ENCODE measurements at places on chromosomes 4 and X. TPM values are rescaled to one million over a fixed set of nuclear protein-coding genes. Genes with fewer than 3 reads are reported as not detected.

The GAGE2A gene
- total RNA-seq, result not detected

The TMEM165 gene
- total RNA-seq, result 35.1 TPM

The CT45A10 gene
- not detected for total RNA-seq

- DNase-seq, result no peak
Measured at GRCh38 chr4:140904904-140905303, 148.7 kb upstream of the TBC1D9 start.

The STBD1 gene
- 23.0 TPM for total RNA-seq

The CNGA2 gene
- not detected for total RNA-seq

The IGFBP7 gene
- 543 TPM for total RNA-seq

DNA sequence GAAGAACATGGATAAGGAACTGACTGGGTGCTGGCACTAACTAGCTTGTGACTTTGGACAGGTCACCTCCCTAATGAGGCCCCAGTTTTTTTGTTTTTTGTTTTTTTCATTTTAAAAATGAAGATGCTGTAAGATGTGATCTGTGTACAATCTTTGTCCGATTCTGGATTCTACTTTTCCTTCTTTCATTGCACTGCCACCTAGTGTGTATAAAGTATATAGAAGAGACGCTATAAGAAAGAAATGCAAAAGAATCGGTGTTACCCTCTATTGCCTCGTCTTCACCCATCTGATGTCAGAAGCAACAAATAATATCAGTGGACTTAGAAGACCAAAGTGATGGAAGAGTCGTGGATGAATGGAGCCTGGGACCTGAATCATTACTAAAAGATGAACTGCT lies 58.6 kb upstream of the P2RY10 start:
- no peak for DNase-seq

- no peak for DNase-seq
Measured at GRCh38 chrX:24990535-24990934, 25.2 kb downstream of the ARX start.

DNA sequence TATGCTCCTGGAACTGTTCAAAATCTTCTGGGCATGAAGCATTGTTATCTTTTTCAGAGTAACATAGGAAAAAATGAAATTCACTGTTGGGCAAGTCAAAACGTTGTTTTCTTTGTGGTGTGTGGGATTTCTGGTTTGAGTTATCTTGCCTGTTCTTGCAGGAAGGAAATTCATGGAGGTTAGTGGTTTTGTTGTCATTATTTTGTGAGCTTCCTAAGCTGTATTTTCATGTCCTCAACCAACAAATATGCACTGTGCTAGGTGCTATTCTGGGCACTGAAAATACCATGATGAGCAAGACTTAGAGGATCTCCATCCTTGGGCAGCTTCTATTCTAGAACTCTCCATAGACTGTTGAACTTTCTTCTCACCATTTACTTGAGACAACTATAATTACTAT lies 16.9 kb downstream of the SPINK2 start:
- DNase-seq, result no peak

GRCh38 chrX:107565015-107565414 lies 63.3 kb upstream of the PRPS1 start:
- DNase-seq, result no peak

- no peak for DNase-seq
Measured at GRCh38 chrX:124467202-124467601, 120.8 kb downstream of the SH2D1A start.

DNA sequence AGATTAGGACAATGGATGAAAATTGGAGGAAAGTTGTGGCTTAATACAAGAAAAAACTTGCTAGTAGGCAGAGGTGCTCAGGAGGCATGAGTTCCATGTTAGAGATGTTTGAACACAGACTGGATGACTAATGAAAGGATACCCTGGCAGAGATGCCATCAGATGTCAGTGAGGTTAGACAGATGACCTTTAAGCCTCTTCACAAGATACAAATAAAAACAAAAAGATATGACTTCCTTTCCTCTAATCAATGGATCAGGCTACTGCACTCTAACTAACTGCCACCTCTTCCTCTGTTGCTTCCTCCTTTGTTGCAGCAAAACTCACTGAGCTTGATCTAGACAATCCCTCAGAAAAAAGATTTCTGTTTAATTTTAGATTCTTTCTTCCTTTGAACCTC lies 14.7 kb downstream of the STAP1 start:
- no peak for DNase-seq

- peak; percentile 17 for DNase-seq
Measured at GRCh38 chr4:40731792-40732245, 17.9 kb upstream of the NSUN7 start.

The CDKL5 gene
- total RNA-seq, result 12.6 TPM

GRCh38 chr4:154490234-154490582 lies 1.4 kb downstream of the DCHS2 start:
- DNase-seq, result no peak
